ENCODE measurements at places on chromosomes 12 and 14.

GRCh38 chr14:81559385-81559784 is 25.7 kb upstream of the SEL1L start:
- no peak for DNase-seq

DNA sequence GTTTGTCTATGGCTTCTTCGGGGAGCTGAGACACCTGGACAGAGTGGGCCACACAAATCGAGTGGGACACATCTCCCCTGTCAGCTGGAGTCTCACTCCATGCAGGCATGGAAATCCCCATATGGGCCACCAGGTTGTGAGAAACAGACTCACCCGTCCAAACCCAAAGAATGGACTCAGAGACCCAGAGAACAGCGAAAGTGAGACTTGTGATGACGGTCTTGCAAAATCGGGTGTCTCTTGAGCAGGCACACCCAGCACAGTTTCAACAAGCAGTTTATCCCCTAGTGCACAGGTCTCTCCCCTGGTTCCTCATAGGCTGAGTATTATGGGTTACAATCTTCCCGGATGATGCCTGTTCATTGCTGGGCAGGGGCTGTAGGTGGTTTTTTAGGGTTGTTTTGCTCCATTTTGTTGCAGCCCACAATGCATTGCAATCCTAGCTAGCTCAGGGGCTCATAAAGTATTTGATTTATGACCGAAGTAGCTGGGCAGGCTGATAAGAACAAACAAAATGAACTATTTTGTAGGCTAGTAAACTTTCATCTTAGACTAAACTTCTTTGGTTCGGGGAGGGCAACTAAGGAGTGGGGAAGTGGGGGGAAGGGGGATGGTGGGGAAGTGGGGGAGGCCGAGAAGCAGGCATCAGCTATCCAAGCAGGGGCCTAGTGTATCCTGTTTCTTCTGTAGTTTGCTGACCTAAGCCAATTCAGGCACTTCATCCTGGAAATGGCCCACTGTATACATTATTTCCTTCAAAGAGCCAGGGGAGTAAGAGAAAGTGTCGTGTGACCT is 45.3 kb downstream of the IQSEC3 start:
- no peak for DNase-seq

GRCh38 chr12:15757553-15758255 is 31.5 kb downstream of the EPS8 start:
- no peak for DNase-seq

DNA sequence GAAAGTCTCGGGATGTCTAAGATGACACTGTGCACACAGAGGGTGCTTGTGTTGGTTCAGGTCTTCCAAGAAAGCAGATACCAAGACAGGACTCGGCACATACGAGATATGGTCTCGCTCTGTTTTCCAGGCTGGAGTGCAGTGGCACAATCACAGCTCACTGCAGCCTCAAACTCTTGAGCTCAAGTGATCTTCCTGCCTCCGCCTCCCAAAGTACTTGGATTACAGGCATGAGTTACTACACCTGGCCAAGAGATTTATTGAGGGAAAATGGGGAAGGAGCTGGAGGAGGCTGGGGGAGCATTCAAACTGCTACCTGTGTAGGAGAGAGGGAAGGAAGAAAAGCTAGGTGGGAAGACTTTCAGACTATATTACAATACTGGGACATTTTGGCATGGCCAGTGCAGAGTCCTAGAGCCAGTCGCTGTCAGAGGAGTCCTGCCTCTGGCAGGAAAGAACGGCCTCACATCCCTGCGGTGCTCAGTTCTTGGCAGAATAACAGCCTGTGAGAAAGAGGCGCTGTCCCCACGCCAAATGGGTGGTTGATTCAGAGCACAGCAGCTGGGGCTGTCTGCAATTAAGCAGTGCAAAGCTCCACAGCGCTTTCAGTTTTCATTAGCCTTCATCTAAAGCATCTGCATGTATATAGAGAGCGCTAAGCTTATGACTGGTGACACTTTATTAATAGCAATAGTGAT is 18.3 kb downstream of the SLC17A8 start:
- peak; percentile 80 for DNase-seq

GRCh38 chr14:50985124-50985858 is 41.0 kb upstream of the PYGL start:
- DNase-seq: no peak

DNA sequence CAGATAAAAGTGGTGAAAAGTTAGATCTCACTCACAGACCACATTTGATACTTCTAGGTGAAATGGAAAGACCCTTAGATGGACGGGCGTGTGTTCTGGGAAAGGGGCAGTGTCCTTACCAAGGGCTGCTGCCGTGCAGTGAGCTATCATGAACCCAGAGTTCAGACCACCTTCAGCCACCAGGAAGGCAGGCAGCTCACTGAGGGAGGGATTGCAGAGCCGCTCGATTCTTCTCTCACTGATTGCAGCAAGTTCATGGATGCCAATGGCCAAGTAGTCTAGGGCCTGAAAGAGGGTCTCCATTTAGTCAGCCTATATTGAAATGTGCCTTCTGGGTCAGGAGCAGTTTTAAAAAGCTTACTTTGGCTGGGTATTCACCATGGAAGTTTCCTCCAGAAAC is 15.7 kb downstream of the HAL start:
- no peak for DNase-seq

- no peak for DNase-seq
These were observed 76.0 kb downstream of the VCPKMT start for GRCh38 chr14:50040401-50040775.
